ENCODE measurements at places on chromosomes 2 and 18.

- DNase-seq, result no peak
Measured at GRCh38 chr2:9110346-9110884, 96.2 kb upstream of the ASAP2 start.

GRCh38 chr18:58321986-58322385 is 278.0 kb downstream of the NEDD4L start:
- peak; percentile 26 for DNase-seq

DNA sequence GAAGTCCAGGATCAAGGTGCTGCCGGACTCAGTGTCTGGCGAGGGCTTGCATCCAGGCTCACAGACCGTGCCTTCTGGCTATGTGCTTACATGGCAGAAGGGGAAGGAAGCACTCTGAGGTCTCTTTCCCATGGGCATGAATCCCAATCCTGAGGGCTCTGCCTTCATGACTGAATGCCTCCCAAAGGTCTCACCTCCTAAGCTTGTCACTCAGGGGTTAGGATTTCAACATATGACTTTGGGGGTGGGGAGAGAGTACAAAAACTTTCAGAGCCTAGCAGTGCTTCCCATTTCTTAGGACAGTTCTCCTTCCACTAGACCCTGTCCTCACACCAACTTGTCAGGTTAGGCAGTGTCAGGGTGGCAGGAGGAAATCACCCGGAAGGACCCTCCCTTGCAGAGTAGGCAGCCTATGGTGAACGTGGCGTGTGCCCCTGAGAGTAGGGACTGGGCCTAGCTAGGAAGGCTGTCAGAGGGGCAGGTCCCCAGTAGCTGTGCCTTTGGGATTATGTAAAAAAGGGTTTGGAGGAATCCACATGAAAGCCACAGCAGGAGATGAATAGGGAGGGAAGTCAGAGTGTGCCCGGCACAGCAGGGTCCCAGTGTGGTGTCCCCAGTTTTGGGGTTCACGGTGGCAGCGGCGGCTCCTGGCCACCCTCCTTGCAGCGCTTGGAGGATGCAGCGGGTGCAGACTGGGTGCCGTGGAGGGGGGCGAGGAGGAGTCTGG is 233.3 kb downstream of the LDLRAD4 start:
- DNase-seq, result no peak

GRCh38 chr2:45332567-45332966 is 278.5 kb downstream of the SRBD1 start:
- no peak for DNase-seq

DNA sequence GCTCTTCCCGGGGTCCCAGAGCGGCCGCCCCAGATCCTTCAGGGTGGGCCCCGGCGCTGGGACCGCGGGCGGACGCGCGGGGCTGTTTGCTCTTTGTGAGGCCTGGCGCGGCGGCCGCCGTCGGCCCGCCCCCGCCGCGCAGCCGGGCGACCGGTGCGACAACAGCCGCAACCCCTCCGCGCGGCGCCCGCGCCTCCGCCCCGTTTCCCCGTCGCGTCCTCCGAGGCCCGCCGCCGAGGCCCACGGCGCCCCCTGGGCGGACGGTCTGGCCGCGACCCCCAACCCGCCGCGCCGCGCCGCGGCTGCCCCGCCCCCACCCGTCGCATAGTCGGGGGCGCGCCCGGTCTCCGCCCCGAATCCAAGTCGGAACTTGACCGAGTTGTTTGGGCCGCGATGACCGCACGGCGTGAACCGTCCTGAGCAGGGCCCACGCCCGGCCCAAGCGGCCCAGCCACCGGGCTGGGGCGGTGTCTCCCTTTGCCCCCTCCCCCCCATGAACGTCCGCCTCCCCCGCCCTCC is 448 bp downstream of the YPEL5 start:
- peak; percentile 45 for DNase-seq

- no peak for DNase-seq
Measured at GRCh38 chr2:168350380-168350779, 103.0 kb upstream of the STK39 start.

GRCh38 chr2:32418778-32419177 is 62.0 kb downstream of the BIRC6 start:
- DNase-seq, result no peak

- no peak for DNase-seq
Measured at GRCh38 chr2:159266554-159266953, 19.9 kb downstream of the WDSUB1 start.

GRCh38 chr2:24439280-24439970 is 51.6 kb upstream of the NCOA1 start:
- DNase-seq, result no peak

DNA sequence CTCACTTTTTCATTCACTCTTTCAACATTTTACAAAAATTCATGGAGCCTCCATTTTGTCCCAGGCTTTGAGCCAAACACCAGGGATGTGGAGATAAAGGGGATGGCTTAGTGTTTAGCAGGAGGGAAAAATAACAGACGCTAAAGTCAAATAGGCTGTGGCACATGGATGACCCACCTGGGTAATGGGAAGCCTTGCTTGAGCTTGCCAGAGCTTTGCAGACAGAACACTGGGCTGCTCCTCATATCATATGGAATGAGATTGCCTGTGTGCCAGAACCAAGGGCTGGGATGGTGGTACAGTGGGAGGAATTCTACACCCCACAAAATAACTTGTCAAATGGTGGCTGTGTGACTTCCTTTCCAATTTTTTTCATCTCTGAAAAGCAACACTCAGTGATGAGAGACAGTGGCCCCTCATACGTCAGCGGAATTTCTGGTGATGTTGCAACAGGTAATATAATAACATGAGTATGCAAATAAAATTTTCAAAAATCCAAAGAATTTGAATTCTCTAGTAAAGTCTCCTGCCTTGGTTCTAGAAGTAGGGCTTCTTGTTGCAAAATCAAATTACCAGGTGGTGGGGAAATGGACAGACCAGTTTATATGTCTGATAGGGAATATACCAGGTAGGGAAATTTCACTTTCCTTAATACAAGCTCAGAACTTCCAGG is 252.9 kb downstream of the CLIP4 start:
- DNase-seq, result no peak

All from activated CD4-positive, CD25-positive, alpha-beta regulatory T cell (primary cell).